ENCODE measurements at places on chromosomes 1 and 21.
A peak's percentile ranks its signal among the peaks of the same experiment; 100 is the strongest.

DNA sequence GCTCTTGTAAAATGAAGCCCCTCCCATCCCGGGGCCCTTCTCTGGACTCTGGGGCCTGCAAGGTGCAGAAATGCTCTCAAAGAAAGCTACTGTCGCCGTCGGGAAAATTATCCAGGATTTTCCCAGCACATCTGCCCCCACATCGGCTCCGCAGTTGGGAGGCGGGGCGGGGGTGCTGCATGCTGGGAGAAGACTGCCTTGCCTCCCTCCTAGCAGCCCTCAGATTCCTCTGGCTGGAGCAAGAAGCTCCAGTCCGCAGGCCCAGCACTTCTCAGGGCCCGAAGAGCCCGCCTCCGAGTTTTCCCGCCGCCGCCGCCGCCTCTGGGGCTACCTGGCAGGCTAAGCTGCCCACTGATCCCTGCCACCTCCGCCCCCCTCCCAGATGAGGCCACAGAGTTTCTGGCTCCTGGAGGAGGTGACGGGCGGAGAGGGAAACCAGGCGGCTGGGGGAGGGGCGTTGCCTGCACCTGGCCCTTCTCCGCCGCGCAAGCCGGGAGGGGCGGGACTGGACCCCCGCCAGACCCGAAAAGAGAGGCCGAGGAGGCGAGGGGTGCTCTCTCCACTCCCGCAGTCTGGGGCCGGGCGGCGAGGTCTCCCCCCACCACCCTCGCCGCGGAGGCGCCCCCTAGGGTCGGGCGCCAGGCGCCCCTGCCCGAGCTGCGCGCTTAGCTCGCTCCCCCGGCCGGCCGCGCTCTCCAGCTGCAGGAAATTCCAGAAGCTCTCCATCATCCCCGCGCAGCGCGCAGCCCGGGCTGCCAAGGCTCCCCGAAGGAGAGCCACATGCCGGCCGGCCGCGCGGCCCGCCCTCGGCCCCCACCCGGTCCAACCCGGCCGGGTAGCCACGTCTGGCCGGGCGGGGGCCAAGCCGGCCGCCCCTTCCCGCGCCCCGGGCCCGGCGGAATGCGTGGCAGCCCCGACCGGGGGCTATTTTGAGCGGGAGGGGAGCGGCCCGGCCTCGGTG, 28.8 kb downstream of the AHDC1 start:
- DNase-seq = peak; percentile 26

- DNase-seq = no peak
These were observed 3.5 kb upstream of the BCAN start for GRCh38 chr1:156638189-156638985.

DNA sequence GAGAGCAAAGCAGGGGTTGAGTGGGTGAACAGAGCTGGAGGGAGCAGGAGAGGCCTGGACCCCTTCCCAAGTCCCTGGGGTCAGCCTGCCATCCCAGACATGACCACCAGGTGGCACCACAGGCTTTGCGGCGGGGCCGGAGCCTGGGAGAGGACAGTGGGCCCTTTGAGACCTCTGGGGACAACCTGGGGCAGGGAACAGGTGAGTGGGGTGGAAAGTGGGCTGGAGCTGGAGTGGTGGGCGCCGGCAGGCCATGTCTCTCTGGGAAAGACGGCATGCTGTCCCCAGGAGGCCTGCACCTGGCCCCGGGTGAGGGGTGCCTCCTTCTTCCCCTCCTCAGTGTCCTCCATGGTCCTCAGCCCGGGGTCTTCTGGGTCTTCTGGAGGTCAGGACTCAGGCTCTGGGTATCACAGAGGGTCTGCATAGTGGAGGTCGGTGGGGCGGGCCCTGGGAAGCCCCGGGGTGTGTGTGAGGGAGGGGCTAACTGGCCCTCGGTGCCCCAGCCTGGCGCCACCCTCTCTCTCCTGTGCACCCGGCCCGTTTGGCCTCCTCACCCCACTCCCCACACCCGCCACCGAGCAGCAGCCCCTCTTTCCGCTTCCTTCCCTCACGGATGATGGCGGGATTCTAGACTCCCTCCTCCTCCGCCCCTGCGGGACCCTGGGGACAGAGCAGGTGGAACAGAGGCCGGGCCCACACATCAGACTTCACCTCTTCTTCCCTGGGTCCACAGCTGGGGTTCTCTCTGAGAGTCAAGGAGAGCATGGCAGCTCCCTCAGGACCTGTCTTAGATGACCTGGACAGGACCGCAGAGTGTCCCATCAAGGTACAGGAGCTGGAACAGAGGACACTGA, 28.5 kb upstream of the PKP1 start:
- DNase-seq = peak; percentile 49

DNA sequence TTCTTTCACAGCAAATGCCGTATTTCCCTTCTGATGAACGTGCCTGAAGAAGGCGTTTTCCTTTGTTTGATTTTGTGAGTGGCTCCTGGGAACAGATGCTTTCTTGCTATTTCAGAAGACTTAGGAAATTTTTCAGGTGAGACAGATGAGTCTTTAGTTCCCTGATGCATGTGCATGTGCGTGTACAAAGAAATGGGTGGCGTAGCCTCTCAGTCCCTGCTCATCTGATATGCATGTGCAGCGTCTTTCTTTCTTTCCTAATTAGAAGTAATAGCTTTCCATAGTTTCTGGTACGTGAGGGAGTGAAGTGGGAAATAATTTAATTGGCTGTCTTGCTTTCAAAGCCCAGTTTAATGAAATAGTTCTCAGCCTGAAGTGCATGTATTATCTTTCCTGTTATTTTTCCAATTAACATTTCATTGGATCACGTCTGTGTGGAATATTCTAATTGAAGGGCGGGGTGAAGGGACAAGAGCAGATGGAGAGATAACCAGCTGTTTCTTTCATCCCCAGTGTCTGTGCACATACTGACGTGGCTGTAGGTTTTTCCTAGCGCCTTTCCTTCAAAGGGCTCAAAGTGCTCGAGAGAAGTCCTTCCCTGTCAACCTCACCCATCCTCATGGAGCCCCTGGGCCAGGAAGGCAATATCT, 104.3 kb downstream of the FAM78B start:
- no peak for DNase-seq

- DNase-seq = no peak
These were observed 159.9 kb upstream of the RAB4A start for GRCh38 chr1:229110986-229111385.

DNA sequence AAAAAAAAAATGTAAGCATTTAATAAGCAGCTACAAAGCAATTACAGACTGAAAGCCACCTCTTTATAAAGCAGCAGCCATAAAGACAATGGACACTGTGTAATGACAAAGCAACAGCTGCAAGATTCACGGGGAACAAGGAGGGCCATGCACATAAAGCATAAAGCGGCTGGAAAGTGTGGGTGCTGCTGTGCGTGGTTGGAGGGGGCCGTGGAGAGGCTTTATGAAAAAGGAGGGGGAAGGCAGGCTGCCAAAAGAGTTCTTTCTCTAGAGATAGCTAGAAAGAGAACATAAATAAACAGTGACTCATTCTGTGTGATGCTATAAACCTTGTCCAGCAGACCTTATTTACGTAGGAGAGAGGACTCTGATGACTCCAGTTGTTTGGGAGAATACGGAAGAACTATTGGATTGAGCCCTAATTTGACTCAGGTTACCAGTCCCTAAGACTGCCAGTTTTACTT, 49.3 kb downstream of the ADAMTS1 start:
- no peak for DNase-seq

- no peak for DNase-seq
These were observed 396.0 kb upstream of the DAB1 start for GRCh38 chr1:57819893-57820292.

DNA sequence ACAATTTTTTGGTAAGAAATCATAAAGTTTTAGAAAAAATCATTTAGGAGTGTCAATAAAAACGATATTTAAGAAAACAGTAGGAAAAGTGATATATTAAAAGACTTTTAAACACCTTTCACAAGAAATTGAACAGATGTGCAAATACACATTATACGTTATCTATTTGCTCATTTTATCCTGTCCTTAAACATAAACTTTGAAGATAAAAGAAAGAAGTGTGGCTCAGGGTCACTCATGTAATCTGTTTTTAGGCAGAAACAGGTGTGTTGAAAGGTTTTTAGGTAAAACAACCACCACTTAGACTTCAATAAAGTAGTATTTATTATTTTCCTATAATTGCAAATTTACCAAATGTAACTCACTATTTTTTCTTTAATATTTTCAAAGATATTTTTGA, 13.1 kb downstream of the AMY2B start:
- DNase-seq = no peak

GRCh38 chr21:41242238-41242829, 74.3 kb upstream of the FAM3B start:
- no peak for DNase-seq

- no peak for DNase-seq
These were observed 714.1 kb upstream of the CHRM3 start for GRCh38 chr1:238672262-238672661.

- DNase-seq = no peak
These were observed 213.0 kb downstream of the CAMTA1 start for GRCh38 chr1:6998267-6998666.

DNA sequence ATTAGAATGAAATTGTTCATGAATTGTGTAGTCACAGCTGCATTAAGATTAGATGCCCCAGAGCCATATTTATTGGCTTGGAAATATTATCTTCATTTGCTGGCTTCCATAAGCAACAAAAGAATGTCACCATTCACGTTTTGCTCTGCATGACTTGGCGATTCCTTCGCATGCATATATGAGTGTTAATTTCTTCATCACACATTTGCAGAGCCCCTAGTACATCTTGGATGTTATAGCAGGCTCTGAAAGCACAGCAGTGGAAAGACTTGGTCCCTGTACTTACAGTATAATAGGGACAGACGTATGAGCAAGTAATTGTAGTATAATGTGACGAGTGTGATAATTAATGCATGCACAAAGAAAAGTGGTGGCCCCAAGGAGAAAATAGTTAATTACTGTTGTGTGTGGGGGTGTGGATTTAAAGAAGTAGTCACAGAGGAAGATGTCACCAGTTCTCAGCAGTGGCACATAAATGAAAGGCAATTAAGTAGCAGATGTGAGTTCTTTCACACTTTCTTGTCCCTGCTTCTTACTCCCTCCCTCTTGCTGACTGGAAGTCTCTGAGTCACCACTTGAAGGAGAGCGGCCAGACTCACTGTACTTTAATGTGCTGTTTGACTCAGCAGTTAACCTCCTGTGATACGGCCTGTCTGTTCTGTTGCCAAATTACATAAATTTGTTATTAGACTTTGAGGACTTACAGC, 21.0 kb downstream of the S100A10 start:
- DNase-seq = no peak

DNA sequence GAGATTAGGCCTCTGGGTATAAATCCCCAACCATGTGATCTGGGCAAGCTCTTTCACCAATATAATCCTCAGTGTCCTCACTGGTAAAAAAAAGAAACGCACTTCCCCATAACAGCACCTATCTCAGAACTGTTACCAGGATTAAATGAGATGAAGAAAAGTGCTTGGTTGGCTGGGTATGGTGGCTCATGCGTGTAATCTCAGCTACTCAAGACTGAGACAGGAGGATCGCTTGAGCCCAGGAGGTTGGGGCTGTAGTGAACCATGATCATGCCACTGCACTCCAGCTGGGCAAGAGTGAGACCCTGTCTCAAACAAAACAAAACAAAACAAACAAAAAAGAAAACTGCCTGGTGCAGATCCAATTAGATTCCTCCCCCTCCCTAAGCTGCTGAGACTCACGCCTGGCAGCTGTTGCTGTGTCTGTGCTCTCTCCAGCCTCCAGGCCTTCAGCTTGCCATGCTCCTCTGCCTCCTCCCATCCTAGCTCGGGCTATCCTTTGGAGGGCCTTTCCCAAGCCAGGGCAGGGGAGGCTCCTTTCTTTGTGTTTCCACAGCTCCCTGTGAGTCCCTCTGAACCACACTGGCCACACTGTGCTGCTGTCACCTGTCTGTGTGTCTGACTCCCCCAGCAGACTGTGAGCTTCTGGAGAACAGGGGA, 19.0 kb downstream of the CYB5RL start:
- DNase-seq = no peak

DNA sequence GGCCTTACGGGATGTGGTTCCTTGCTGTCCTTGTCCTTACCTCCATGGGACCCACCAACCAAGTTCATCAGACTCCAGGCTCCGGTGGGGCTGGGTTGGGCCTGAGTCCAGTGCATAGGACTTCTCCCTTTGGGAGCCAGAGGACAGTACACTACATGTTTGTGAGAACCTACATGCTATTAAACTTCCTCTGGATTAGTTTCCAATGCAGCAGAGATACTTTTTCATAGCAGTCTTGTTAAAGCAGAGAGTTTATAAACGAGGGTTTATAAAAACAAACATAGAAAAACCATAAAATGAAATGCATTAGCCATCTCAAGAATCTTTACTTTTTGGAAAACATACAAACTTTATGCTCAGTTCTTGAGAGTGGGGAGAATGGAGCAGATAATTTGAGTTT, 33.4 kb downstream of the INKA2 start:
- DNase-seq = no peak

GRCh38 chr1:94202241-94202640, 35.1 kb downstream of the ARHGAP29 start:
- DNase-seq = no peak

- DNase-seq = no peak
These were observed 27.9 kb downstream of the CACNA1S start for GRCh38 chr1:201084295-201084694.

DNA sequence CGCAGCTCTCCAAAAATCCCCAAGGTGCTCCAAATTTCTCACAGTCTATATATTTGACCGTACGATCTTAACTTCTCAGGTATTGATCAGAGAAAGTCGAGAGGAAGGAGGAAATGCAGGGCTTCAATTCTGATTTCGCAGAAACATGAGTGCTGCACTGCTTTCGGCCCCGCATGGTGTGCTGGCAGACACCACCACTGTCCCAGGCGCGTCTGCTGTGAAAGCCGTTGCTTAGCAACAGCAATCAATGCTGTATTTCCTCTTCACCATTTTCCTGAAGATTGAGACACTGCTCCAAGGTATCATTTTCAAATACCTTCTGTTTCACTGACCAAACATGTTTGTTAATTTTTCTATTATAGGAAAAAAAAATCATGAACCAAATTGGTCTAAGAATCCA, 296.3 kb downstream of the SMYD3 start:
- no peak for DNase-seq

GRCh38 chr1:3680488-3681230, 28.3 kb downstream of the TP73 start:
- DNase-seq = no peak

- DNase-seq = no peak
These were observed 13.8 kb upstream of the EDEM3 start for GRCh38 chr1:184768467-184768866.

- DNase-seq = no peak
These were observed 93.7 kb upstream of the ARHGEF16 start for GRCh38 chr1:3360646-3361257.

GRCh38 chr1:201219481-201220387, 29.1 kb downstream of the IGFN1 start:
- no peak for DNase-seq
